ENCODE measurements at places on chromosomes 12 and 14.

DNA sequence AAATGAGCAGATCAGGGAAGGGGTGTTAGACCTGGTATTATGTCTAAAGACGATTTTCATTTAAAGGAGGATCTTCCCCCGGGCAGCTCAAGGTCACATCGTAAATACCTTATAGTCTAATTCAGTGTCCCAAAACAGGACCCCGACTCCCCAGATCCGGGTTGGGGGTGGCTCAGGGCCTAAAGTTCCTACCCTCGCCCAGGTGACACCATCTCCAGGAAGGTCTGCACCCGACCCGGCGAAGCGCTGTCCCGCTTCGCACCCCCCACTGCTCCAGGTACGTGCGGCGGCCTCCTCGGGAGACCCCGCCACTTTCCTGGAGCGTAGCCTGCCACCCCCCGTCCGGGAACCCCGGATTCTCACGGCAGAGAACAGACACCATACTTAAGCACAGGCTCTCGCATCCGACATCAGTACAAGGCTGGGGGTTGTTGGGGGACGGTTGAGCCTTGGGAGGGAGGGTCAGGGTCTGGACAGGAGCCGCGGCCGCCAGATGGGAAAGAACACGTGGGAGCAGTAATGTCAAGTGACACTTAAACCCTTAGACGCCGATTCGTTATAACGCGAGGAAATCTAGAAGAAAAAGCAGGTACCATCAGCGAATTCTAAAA, 556 bp downstream of the TIMM9 start:
- no peak for DNase-seq

DNA sequence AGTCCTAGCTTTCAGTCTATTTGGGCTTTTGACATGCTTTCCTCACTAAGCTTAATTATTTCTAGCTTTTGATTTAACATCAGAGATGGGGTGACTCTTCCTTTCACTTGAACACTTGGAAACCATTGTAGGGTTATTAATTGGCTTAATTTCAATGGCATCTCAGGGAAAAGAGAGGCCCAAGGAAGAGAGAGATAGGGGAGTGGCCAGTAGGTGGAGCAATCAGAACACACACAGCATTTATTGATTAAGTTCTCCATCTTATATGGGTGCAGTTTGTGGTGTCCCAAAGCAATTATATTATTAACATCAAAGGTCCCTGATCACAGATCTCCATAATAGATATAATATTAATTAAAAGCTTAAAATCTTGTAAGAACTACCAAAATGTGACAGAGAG, 1466.1 kb upstream of the SEL1L start:
- DNase-seq, result no peak

DNA sequence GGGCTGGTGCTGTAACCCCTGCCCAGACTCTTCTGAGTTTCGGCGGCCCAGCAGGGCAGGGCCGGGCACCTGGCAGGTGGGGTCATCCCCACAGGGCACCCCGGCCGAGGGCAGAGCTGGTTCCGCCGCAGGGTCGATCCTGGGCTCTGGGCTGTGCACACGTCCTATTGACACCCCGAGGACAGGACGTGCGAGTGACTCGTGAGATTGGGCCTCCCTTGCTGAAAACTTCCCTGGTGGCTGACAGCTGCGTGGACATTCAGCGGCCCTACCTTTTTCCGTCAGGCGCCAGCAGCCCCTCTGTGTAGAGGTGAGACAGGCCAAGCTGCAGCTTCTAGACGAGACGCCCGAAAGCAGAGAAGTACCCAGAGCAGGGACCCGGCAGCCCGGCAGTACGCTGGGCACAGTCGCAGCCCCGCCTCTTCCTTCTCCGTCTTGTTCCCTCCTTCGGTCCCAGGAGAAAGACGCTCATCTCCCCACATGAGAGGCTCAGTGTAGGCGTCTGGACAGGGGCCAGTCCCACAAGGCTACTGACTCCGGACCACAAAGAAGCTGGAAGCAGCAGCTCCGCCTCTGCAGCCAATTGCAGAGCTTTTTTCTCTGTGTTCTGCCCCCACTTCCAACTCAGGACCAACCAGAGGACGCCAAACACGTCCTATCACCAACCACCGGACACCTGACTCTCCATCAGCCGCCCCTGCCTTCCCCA, at the start of gene LRCOL1:
Gene LRCOL1, minus strand, starts transcription at position 532 of the 709 bp plus-strand sequence. CDS start 4,331 bp downstream, outside the sequence.
- DNase-seq, result no peak

DNA sequence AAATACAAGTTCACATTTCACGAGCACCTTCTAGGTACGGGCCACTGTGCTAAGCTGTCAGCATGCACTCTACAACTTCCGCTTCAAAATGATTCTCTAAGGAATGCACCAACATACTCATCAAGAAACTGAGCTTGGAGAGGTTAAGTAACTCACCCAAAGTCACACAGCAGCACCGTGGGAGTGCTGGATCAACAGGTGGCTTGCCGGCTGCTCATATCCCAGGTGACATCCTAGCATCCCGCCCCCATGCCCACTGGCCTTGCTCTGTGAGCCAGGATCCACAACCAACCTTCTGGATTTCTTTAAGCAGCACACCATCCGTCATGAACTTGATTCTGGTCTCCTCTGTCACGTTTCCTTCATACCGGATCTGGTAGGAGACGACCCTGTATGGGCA, 16.7 kb downstream of the DHX37 start:
- DNase-seq, result no peak

Measured in tibial nerve (tissue), 4 donors.